CD14-positive monocyte (primary cell): ENCODE measurements at places on chromosomes 5 and 9.

- DNase-seq, result no peak
These were observed 338.8 kb downstream of the NNT start for GRCh38 chr5:43941806-43942205.

- DNase-seq, result no peak
These were observed 930.3 kb upstream of the C9orf72 start for GRCh38 chr9:28503573-28503972.

DNA sequence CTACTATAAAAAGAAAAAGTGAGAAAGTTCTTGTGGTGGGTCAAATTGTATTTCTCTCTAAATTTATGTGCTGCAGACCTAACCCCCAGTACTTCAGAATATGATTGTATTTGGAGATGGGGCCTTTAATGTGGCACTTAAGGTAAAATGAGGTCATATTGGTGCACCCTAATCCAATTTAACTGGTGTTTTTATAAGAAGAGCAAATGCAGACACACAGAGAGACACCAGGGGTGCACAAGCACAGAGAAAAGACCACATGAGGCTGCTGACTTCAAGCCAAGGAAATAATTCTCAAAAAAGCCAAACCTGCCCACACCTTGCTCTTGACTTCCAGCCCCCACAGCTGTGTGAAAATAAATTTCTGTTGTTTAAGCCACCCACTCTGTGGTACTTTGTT lies 80.2 kb upstream of the HTR4 start:
- DNase-seq, result no peak

GRCh38 chr5:148696187-148697036 lies 42.1 kb upstream of the HTR4 start:
- no peak for DNase-seq

- no peak for DNase-seq
These were observed 52.2 kb downstream of the MTAP start for GRCh38 chr9:21854594-21854993.

DNA sequence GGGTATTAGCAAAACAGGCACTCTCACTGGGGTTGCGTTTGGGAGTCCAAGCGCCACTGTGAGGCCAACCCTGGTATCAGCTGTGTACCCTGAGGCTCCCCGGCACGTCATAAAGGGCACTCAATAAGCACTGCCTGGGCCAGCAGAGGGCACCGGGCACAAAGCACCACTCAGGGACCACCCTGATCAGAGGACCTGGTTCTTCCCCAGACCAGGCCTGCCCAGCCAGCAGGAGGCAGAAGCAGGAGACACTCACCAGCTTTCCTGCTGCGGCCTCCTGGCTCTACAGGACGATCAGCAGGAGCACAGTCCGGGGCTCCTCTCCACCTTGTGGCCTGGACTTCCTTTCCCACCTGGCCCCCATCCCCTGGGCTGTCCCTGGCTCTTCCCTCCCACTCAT lies 12.6 kb downstream of the MGAT1 start:
- peak; percentile 23 for DNase-seq

DNA sequence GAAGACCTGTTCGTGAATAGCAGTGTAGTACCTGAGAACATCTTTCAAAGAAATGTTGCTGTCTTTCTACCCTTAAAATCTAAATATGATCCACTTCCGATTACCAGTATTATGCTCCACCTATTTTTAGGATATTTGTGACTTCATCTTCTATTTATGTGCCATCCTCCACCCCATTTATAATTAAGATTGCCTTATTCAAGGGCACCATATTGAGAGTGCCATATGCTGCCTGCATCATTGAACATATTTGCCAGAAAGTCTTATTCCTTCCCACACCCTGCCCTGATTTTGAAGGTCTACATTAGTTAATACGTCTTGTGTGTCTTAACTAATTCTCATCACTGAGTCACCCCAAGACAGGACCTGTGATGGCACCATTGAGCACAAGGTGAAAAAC lies 1076.7 kb downstream of the CDH12 start:
- DNase-seq, result no peak

GRCh38 chr5:61919920-61920319 lies 386.1 kb upstream of the KIF2A start:
- no peak for DNase-seq

- no peak for DNase-seq
These were observed 41.6 kb upstream of the SHOC1 start for GRCh38 chr9:111836311-111836710.

- no peak for DNase-seq
These were observed 273.4 kb downstream of the SLIT3 start for GRCh38 chr5:169027501-169028061.

DNA sequence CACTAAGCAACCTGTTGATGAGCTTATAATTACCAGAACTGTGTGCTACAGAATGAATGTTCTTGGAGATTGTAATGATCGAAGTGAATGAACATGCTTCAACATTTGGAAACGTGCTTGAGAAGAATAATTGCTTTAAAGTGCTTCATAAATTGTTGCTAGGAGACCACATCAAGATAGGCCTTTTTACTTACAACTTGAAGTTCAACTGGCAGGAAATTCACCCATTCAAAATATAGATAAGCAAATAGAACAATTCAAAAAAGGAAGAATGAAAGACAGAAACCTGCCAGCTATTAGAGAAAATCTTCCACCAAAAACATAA lies 38.0 kb upstream of the SLC44A1 start:
- DNase-seq, result no peak
